ENCODE measurements at places on chromosomes 4 and X.
A peak's percentile ranks its signal among the peaks of the same experiment; 100 is the strongest.

DNA sequence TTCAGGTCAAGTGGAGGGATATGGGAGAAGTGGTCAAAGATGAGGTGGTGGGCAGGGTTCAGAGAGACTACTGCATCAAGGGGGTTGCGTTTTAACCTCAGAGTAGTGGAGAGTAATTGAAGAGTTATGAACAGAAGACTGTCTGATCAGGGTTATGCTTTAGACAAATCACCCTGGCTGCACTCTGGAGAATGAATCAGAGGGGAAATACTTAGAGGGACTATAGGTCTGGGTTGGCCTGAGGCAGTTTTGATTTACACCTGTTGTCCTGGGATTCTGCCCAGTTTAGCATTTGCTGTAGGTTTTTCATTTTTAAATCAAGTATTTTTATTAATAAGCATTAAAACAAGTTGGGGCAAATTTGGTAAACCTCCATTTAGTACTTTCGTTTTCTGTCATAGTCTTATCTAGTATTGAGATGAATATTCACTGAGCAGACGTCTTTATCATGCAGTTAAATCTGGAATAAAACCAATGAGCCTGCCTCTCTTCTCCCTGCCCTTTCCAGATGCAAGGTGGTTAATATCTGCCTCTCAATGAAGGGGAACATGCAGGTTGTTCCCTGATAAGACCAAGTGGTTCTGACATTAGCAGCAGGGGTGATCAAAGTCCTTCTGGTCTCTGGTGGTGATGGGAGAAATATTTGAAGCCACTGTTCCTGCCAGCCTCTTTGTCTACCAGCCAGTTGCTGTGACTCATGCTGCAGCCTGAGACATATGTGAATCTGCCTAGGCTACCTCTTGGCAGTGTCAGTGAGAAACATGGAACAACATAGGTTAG lies 116.0 kb upstream of the RPS6KA3 start:
- no peak for DNase-seq

- no peak for DNase-seq
Measured at GRCh38 chr4:62006108-62006507, 806.0 kb downstream of the ADGRL3 start.

DNA sequence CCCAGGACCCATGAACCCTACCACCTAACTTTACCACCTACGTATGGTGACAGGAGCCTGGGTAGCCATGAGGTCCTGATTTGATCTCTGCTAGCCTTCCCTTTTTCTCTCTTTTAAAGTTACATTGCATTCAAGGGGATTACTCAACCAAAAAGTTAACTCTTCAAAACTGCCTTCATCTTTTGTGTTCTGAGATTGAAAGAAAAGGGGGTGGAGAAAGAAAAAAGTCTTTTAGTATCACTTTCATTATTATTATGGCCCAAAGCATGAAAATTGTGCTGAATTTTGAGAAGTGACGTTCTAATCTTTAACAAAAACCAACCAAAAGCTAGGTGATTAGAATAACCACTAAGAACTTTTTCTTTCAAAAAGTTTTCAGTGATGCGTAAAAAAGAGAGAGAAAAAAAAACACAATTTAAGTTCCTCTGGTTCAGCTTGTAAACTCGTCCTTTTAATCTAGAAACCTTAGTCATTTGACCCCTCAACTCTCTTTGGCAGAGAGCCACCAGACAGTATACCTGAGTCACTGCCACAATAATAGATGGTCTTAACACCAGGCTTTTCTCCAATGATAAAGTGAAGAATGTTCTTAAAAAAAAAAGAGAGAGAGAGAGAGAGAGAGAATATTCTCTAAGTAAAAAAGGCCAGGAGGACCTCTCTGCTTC lies 347.4 kb upstream of the FGF13 start:
- DNase-seq: no peak

DNA sequence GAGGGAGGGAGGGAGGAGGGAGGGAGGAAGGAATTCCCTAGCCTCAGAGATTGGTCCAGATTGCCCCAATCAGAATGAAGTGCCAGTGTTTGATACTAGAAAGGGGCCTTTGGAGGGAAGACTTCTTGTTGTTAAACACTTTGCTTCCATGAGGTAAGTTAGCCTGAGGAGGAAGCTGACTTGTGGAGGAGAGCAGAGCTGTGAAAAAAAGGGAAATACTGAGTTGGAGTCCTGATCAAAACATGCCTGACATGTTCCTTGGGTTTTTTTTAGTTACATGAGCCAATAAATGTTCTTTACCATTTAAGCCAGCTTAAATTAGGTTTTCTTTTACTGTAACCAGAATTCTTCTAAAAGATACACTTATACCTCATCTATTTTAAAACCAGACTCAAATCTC lies 57.6 kb downstream of the GSX2 start:
- no peak for DNase-seq

GRCh38 chrX:3485727-3486126 lies 139.3 kb upstream of the MXRA5 start:
- DNase-seq: no peak

DNA sequence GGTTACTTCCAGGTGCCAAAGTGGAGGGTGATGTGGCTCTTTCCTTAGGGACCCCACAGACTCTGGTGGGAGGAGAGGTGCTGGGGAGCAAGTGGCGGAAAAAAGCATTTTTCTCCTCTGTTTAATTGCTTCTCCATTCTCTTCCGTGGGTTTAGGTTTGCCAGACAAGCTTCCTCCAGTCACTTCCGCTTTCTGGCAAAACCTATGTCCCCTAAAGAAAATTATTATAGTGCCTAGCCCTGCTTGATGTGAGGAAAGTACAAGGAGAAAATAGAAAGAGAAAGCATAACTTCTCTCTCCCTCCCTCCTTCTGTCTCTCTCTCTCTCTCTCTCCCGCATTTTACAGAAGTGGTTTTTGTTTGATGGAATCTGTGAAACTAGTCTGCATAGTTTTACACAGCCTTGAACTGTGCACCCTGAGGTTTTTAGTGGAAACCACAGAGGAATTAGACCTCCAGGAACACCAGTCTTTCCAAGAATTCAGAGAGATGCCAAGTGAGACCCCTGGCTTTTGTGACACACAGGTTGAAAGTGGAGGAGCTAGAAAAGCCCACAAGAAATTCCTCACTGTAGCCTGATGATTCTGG lies 231.1 kb upstream of the ANXA3 start:
- no peak for DNase-seq

DNA sequence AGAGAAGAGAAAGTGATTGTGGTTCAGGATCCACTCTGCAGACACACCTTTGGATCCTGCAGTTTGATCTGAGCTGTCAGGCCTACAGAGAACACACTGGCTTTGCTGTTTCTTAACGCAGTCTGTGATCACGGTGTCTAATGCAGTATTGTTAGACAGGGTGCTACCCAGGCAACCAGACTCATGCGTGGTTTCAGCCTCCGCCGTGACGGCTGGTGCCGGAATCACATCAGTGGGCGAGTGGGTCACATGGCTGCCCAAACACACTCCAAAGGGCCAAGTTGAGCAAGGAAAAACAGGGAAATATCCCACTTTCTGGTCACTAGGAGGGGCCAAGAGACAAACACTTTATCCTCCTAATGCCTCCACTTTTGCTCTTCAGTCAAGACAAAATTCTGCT lies 27.5 kb downstream of the CCDC149 start:
- DNase-seq: no peak

DNA sequence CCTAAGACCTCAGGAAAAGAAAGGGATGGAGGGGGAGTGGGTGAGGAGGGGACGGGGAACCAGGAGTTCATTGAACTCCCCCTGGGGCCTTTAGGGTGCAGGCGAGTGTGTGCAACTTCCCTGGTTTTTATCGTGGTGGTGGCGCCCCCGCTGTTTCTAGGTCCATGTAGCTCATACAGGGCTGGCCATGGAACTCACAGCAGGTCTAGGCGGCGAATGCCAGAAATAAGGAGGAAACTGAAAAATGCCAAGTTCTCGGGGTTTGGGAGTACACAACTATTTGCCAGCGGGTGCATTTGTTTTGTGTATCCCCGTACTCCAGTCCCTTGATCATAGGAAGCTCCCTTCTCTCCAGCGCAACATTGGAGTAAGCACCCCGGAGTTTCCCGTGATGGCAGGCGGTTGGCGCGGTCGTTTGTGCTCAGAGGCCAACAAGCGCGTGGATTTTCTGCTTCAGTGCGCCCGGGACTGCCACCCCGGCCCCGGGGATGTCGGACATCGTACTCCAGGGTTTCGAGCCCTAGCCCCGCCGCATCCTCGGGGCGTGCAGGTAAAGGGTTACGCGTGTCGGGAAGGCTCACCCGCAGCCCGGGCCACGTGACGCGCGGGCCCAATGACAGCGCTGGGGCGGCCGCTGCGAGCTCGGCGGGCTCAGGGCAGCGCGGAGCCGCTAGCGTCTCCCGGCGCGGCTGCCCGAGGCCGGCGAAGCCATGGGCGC lies 208.9 kb downstream of the NWD2 start:
- peak; percentile 86 for DNase-seq

DNA sequence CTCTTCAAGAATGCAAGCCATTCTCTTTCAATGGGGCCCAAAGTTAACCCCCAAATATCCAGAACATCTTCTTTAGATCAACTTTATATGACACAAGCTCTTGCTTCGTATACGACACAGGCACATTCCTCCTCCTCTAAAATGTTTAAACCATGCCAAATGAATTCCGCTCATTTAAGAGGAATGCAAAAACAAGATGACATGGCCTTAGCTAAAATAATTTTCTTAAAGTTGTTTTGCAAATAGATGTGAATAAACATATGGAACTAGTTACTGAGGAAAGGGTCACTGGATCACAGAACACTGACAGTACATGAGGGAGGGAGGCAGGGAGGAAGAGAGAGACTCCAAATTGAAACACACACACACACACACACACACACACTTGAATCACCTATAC lies 97.4 kb downstream of the RASL11B start:
- no peak for DNase-seq

DNA sequence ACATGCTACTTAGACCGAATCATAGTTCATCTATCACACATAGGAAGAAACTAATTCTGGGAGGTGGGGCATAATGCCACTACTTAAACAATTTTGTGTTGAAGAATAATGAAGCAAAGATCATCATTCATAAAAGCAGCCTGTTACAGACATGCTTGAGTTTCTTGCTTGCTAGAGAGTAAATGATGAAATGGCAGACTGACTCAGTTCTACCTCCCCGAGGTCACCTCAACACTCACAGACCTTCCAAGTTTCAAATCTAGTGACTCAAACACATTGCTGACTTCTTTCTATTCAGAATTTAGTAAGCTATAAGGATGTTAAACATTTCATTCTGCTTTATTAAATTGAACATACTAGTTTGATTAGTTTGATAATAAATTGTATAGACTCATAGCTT lies 636.5 kb upstream of the FRG1 start:
- DNase-seq: no peak

DNA sequence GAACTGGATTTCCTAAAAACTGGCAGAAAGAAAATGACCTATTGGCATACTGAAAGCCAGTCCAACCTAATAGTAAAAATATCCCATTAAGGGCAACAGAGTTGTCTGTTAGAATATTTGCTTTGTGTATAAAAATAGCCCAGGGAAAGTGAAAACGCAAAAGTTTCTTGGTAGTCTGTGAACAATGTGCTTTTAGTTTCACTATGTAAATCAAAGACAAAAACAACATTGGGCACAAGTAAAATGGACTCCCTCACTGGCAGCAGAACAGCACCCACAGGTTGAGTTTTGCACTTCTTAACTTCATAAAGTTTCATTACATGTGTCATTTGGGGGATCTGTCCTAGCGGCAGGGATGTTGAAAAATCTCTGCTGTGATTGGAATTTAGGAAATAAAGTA lies 4.3 kb upstream of the FGG start:
- DNase-seq: no peak

- DNase-seq: no peak
Measured at GRCh38 chr4:141013899-141014298, 119.4 kb downstream of the RNF150 start.

DNA sequence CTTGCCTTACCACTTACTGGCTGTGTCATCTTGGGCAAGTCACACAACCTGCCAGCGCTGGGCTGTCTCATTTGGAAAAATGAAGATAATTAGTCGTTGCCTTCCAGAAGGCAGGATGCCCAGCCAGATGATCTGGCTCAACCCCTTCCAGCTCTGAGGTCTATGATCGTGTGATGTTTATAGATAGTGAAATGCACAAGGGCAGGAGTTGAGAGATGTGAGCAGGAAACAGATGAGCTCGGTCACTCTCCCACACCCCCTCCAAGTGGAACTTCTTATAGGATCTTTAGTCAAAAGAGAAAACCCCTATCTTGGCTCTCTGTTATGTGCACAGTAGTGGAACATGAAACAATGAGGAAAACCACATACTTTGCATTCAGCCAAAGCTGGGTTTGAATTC lies 336.8 kb upstream of the PPARGC1A start:
- DNase-seq: no peak

DNA sequence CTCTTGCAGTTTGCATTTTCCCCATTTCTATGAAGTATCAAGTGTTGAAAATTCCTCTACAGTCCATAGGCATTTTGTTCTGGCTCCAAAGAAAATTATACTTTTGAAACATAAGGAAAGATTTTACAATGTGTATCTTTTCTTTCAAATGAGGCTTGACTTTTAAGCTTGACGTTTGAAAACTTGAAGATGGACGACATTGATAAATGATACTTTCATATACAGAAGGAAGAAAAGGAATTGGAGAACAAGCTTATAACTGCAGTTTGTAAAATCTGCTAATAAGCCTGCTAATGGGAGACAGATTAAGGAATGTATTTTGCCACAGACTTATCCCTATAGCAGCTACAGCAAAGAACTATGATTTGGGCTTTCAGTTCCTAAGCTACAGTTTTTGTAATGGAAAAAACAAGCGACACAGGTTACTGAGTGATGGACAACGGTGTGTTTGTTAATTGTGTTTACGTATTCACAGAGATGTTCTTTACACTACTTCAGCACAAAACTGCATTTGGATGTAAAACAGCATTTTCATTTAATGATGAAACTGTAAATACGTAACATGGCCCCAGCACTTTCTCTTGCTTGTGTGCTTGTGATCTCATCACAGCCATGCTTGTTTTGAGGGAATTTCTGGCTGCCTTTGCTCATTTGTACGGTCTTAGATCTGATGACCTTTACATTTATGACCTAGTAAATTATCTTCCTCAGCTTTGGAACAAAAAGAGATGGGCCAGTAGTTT lies 83.2 kb upstream of the FAT1 start:
- DNase-seq: no peak

GRCh38 chr4:75302648-75303047 lies 211.6 kb downstream of the RCHY1 start:
- DNase-seq: no peak

DNA sequence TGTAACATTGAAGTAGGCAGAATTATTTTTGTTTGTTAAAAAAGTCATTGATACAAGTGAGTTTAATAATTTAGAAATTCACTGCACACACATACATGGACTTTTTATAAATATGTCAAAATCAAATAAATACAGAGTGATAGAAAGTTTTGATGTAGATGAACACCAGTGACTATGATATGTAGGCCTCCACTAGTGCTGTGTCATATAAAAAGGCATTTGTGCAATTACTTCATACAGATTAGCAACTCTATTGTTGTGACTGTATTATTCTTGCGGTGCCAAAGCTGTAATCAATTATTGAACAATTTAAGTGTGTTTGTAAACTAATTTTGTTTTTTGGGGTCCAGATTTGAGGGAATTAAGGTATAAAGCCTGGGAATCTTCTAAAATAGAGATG lies 366.2 kb upstream of the PITX2 start:
- DNase-seq: no peak

All from trophoblast cell (in vitro differentiated cells and primary cell).